ENCODE measurements at places on chromosomes 5 and 9.

GRCh38 chr9:115191667-115192066 is 73.7 kb upstream of the TNC start:
- DNase-seq, result no peak

DNA sequence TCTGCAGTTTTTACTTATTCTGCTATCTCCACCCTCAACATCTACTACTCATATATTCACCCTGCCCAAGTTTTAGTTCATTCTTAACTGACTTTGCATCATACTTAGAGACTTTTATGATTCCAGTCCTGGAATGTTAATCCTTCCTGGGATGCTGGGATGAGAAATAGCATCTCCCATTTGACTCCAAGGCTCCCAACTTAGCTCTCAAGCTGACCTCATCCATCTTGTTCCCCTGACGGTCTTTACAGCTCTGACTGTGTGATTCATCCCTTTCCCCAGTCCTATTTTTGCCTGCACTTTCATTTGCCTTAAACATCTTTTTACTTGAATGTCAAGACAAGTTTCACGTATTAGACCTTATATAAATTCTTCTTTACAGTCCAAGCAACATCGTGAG is 297.8 kb downstream of the EPB41L4A start:
- DNase-seq, result no peak

DNA sequence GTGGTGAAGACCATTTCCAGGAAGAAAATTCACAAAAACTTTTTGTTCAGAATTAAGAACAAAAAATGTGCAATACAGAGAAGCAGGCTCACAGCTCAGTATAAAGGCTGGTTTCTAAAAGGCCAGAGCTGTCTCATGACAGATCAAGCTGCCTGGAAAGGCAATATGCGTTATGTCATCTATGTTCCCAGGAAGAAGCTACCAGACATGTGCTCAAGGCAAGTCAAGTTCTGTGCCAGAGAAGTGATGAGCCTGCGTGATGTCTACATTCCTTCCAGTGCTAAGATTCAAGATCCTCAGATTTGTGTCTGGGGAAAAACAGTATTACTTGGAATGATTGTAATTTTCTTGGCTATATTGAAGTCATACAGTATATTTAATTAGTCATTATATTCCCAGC is 104.3 kb downstream of the PDE4D start:
- DNase-seq, result no peak

DNA sequence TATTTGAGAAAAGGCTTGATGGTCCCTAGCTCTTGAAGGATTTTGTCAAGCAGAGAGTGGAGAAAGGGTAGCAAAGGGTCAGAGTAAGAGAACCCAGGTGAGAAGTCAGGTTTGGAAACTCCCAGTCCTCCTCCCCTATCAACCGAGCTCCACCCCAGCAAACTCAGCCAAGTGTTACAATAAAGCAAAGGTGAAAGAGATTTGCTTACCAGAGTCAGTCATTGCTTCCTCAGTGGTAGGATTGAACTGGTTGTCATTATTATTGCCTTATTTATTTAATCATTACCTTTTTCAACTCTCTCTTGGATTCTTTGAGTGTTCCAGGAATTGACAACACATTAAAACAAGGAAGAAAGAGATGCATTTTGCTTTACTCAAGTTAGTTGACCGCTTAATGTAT is 80.5 kb downstream of the RFK start:
- no peak for DNase-seq

GRCh38 chr9:34406219-34406618 is 29.5 kb upstream of the MYORG start:
- DNase-seq, result no peak

- DNase-seq, result no peak
These were observed 31.2 kb upstream of the CRB2 start for GRCh38 chr9:123324767-123325183.

DNA sequence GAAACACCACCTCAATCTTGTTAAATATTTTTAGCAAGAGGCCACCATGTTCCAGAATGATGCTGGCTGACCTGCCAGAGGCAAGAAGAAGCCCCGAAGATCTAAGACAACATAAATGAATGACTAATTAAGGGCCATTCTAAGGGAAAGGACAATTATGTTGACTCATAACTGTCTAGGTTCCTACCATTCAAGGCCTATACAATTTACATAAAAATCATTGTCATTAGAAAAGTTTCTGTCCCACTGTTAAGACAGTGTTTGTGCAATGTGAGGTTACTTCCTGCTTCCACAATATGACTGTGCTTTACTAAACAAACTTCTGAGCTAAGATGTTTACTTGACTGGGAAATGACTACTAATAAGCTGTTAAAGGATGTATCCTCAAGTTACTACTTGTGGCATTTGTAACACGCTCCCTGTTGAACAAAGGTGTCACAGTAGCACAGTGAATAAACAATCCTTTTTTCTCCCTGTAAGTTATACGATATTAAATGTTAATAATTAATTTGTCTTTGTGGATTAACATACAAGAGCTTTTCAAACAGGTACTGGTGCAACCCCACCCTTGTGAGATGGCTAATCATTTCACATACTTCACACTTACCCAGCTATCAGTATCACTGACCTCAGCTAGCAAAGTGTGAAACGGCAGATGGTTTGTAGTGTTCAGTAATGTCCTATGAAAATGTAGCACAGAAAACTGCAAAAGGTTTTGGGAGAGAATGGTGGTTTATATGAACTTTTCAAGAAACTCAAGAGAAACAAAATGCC is 195.8 kb downstream of the EFNA5 start:
- no peak for DNase-seq

DNA sequence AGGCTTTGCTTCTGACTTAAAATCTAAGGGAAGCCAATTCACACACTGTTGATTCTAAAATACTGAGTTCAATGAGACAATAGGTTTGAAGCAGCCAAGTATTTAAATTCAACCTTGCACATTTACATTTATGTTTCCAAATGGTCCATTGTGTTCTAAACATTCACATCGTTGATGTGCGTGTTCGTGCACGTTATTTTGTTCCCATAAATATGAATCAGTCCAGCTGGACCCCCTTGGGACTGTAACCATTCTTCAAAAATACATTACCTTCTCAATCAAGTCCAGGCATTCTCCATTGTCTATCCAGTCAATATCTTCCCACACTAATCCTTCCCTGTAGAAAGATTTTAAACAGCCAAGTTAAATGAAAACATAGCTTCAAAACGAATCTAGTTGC is 146.4 kb upstream of the RETREG1 start:
- DNase-seq, result no peak

GRCh38 chr9:82993856-82994605 is 68.9 kb downstream of the RASEF start:
- DNase-seq, result no peak

- DNase-seq, result no peak
These were observed 6.8 kb downstream of the PIP5KL1 start for GRCh38 chr9:127923771-127924170.

DNA sequence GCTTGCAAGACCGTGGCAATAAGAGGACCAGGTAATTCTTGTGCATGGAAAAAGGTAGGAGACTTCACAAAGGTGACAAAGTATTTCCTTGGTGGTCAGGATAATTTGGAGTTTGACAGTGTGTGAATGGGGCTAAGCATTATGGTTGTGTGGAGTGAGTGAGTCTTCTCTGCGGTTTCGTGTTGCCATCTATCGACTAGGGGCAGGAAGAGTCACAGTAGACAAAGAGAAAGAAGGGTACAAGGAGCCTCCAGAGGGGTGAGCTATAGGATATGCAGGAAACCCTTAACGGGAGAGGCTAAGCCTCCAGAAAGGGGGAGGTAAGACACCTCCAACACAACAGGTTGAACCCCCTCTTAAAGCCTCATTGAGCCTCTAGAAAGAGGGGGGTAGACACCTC is 64.0 kb upstream of the RANBP6 start:
- no peak for DNase-seq

DNA sequence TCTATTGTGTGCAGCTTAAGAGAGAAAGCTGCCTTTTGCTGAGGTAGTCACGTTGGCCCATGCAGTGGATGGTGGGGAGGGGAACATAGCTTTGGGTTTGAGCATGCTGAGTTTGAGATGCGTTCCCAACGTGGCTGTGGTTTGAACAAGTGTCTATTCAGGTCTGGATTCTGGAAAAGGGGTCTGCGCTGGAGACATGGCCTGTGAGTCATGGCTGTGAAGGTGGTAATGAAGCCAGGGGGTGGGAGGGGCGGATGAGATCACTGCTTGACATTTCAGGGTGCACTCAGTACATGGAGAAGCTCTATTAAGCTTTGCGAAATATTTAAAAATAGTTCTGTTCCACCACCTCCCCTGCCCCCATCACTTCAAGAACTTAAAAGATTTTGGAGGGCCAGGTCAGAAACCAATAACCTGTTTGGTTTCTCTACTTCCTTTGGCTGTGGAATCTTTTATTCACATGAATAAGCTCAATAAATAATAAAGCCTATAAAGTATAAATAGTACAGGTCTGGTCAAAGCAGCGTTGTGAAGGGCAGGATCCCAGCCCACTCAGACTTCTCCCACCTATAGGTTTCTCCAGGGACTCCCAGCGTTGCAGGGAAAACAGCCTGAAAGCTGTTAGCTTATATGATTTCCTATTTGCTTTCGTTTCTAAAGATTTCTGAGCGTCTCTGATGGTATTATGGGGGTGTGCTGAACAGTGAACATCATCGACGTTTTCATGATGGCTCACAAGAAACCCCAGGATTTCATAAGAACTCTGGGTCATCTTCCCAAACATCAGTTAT is 189.9 kb downstream of the NSG2 start:
- DNase-seq, result no peak

- no peak for DNase-seq
These were observed 47.3 kb upstream of the PHYKPL start for GRCh38 chr5:178279723-178280438.

- no peak for DNase-seq
These were observed 43.5 kb upstream of the PCAT7 start for GRCh38 chr9:94511134-94511954.

Measured in activated CD4-positive, CD25-positive, alpha-beta regulatory T cell treated with anti-CD3 and anti-CD28 coated beads, Interleukin-2, amount 50 U/mL, for 16 hours (primary cell).